Type B pancreatic cell (in vitro differentiated cells): ENCODE measurements at places on chromosomes 6 and 20.
A peak's percentile ranks its signal among the peaks of the same experiment; 100 is the strongest.

DNA sequence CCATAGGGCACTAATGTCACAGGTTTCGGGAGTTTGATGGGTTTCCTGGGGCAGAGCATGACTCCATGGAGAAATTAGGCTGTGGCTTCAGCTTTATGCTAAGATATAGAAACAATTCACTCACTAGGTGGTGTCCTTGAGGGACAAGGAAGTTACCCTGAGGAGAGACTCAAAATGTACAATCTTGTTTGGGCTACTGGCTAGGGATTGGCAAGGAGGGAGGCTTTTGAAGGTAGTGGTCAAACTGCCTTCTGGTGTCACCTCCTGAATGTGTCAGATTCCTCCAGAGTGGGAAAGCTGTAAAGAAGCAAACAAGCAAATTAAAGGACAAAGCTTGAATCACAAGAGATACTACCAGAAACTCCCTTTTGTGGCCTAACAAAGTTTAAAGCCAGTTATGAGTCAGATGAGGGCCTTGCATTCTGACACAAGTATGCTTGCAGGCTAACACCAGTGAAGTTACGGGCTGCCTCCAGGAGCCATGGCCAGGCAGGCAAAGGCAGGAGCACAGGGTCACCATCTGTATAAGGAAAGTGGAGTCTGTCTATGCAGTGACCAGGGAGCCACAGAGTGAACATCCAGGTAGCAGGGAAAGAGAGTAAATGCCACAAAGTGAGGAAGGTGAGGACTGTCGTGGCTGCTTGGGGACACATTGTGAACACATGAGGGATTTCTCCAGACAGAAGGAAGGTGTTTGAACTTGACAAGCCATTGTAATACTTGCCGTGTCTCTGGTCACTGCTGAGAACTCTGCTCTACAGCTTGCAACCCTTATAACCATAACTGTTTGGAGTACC lies 107.7 kb upstream of the DTNBP1 start:
- no peak for DNase-seq
- peaks cover 3% of the 10 kb centered on the region for H3K27me3 ChIP-seq
- H3K4me3 ChIP-seq, result no peak overlapping the region
- peak overlapping the region; percentile 69 for H3K27ac ChIP-seq
- H3K4me1 ChIP-seq, result no peaks in the 10 kb centered on the region

- no peak overlapping the region for H3K27ac ChIP-seq
- no peaks in the 10 kb centered on the region for H3K27me3 ChIP-seq
- H3K4me3 ChIP-seq, result no peak overlapping the region
- DNase-seq, result no peak
- no peaks in the 10 kb centered on the region for H3K36me3 ChIP-seq
- H3K4me1 ChIP-seq, result no peaks in the 10 kb centered on the region
Observed at GRCh38 chr6:137685798-137686375, 181.2 kb upstream of the TNFAIP3 start.

GRCh38 chr20:57735831-57736737 lies 26.3 kb upstream of the PMEPA1 start:
- no peak overlapping the region for H3K4me3 ChIP-seq
- H3K27ac ChIP-seq, result no peak overlapping the region
- no peaks in the 10 kb centered on the region for H3K36me3 ChIP-seq

DNA sequence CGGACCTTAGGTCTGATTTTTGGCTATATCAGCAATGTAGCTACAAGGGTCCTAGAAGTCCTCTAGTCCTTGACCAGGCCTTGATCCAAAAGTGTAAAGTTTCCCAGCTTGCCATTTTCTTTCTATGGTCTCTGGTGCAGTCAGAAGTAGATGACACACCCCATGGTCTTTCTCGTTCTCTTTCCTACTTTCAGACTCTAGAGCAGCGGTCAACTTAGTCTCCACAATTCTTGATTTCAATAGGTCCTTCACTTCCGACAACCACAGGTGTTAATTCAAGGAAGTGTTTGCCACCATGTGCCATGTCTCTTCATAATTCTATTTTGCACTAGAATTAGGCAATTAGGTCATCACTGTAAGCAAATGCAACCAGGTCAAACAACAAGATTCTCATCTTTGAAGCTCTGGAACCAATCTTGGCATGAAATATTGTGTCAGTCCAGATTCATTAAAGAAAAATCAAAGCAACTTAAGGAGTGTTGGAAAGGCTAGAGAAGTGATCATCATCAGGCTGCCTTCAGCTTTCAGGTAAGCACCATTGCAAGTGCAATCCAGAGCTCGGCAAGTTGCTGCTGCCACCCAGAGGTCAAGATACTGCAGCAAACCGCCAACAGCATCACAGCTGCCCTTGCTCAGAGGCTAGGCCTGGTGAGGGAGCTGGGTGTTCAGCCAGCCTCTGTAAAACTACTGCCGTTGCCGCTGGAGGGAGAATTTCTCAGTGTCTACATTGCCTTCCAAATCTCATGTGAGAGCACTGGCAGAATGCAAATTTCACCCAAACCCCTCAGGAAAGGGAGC lies 5.6 kb upstream of the SYNE1 start:
- peaks cover 30% of the 10 kb centered on the region for H3K27me3 ChIP-seq
- H3K27ac ChIP-seq, result no peak overlapping the region
- DNase-seq, result no peak
- no peaks in the 10 kb centered on the region for H3K36me3 ChIP-seq
- no peaks in the 10 kb centered on the region for H3K4me1 ChIP-seq
- H3K4me3 ChIP-seq, result no peak overlapping the region

- no peak for DNase-seq
- H3K4me1 ChIP-seq, result no peaks in the 10 kb centered on the region
- H3K36me3 ChIP-seq, result no peaks in the 10 kb centered on the region
- no peaks in the 10 kb centered on the region for H3K27me3 ChIP-seq
Observed at GRCh38 chr6:48144021-48144420, 33.0 kb upstream of the PTCHD4 start.

DNA sequence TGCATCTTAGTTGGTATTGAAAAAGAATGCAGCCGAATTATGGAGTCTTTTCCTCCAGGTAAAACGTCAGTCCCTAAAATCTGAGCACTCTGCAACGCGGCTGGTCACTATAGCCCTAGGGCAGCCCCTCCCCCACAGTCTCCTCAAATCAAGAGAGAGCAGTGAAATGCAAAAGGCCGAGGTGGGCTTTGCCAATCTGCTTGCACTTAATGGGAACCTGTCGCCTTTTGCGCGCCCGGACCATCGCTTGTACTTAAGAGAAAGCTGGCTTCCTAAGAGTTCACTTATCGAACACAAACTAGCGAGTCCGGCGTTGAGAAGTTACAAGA lies 447 bp downstream of the MCM3 start:
- no peak for DNase-seq
- H3K4me1 ChIP-seq, result peaks cover 17% of the 10 kb centered on the region
- H3K27me3 ChIP-seq, result no peaks in the 10 kb centered on the region
- H3K27ac ChIP-seq, result no peak overlapping the region

DNA sequence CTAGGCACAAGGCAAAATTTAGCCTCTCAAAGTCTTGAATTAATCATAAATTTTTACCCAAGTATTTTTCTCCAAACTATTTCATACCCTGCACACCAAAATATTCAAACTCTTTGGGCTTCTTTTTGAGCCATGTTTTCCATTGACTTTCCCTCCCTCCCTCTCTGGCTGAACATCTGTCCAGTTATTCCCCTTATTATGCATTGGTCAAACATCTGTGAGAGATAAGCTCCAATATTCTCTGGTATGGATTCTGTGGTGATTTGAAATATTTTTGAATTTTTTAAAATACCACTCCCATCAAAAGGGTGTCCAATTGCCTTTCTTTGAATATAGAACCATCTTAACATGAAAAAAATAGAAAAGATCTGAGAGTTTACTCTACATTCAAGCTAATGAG lies 244.2 kb downstream of the RFPL4B start:
- no peak for DNase-seq
- no peaks in the 10 kb centered on the region for H3K36me3 ChIP-seq
- no peak overlapping the region for H3K4me3 ChIP-seq
- peaks cover 9% of the 10 kb centered on the region for H3K4me1 ChIP-seq

GRCh38 chr6:163128324-163128723 lies 286.2 kb upstream of the QKI start:
- no peaks in the 10 kb centered on the region for H3K4me1 ChIP-seq
- DNase-seq, result no peak
- no peak overlapping the region for H3K27ac ChIP-seq
- no peaks in the 10 kb centered on the region for H3K36me3 ChIP-seq
- H3K27me3 ChIP-seq, result no peaks in the 10 kb centered on the region

DNA sequence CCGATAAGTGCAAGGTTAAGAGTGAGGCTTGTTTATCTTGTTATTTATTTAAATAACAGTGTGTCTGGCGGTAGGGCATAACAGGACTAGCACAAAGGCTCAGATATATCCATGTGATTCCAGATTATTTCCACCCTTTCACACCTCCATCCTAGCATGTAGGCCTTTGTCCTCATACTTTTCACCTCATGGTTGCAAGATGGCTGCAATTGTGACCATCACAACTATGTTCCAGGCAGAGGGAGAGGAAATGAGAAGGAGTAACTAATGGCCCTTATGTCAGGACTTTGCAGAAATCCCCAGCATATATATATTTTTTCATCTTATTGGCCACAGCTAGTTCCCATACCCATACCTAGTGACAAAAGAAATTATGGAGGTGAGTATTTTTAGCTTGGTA lies 23.5 kb upstream of the RALY start:
- no peak overlapping the region for H3K4me3 ChIP-seq
- no peaks in the 10 kb centered on the region for H3K4me1 ChIP-seq
- DNase-seq, result no peak
- no peaks in the 10 kb centered on the region for H3K27me3 ChIP-seq
- H3K27ac ChIP-seq, result no peak overlapping the region

GRCh38 chr6:35164277-35164676 lies 23.1 kb upstream of the TCP11 start:
- no peak overlapping the region for H3K4me3 ChIP-seq
- no peak for DNase-seq
- no peaks in the 10 kb centered on the region for H3K36me3 ChIP-seq
- peaks cover 15% of the 10 kb centered on the region for H3K4me1 ChIP-seq
- no peaks in the 10 kb centered on the region for H3K27me3 ChIP-seq
- no peak overlapping the region for H3K27ac ChIP-seq

GRCh38 chr6:143999406-143999805 lies 8.7 kb downstream of the PLAGL1 start:
- no peaks in the 10 kb centered on the region for H3K27me3 ChIP-seq
- peaks cover 35% of the 10 kb centered on the region for H3K36me3 ChIP-seq
- no peak for DNase-seq
- no peak overlapping the region for H3K27ac ChIP-seq
- no peaks in the 10 kb centered on the region for H3K4me1 ChIP-seq

GRCh38 chr20:61569825-61570224 lies 317.8 kb downstream of the CDH4 start:
- H3K36me3 ChIP-seq, result no peaks in the 10 kb centered on the region
- H3K4me1 ChIP-seq, result peaks cover 4% of the 10 kb centered on the region
- no peak overlapping the region for H3K27ac ChIP-seq
- DNase-seq, result no peak
- peaks cover 12% of the 10 kb centered on the region for H3K27me3 ChIP-seq
